ENCODE measurements at places on chromosomes 12 and 14. TPM values are rescaled to one million over a fixed set of nuclear protein-coding genes. Genes with fewer than 3 reads are reported as not detected.

The SLC38A6 gene
- total RNA-seq: 14.9 TPM

The OTX2 gene
- not detected for total RNA-seq

DNA sequence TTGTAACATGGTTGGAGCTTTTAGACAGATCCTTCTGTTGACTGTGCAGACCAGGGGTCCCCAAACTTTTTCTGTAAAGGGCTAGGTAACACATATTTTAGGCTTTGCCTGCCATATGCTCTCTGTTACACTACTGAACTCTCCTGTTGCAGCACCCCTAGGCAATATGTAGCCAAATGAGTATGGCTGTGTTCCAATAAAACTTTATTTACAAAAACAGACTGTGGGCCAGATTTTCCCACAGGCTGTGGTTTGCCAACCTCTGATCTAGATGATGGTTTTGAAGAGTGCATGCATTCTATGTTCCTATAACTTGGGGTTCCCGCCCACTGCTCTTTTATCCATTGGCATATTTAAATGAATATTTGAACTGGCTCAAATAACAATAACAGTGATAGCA lies 180.3 kb upstream of the VASH1 start:
- DNase-seq: no peak

DNA sequence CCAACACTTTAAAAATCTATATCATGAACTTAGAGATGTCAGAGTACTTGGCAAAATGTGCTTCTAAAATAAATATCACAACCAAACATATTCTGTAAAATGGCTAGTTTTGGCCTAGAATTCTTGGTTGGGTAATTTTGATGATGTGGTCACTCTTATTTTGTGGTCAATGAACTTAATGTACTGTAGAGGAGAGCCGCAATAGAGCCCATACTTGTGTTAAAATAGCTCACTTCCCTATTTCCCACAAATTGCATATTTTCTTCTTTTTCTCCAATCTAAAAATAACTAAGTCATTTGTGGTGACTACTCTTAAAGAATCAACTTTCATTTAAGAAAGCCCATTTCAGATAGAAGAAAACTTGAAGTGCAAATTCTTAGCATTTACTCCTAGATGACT lies 619.4 kb downstream of the CCER1 start:
- no peak for DNase-seq

DNA sequence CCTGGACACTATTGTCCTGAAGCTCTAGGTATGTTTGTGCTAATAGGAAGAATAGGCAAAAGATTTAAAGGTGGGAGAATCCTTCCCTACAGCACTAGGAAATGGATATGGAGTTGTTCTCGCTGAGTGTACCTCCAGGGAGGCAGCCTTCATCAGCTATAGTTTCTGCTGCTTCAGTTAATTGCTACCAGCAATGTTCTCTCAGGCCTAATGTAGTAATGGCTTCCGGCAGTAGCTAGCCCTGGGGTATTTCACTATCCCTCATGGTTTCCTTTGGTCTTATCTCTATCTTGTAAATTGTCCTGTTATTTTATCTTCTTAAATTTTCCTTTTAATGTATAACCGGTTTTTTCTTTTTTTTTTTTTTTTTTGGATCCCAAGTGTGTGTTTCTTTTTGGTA lies 9.3 kb upstream of the CLEC12A start:
- no peak for DNase-seq

DNA sequence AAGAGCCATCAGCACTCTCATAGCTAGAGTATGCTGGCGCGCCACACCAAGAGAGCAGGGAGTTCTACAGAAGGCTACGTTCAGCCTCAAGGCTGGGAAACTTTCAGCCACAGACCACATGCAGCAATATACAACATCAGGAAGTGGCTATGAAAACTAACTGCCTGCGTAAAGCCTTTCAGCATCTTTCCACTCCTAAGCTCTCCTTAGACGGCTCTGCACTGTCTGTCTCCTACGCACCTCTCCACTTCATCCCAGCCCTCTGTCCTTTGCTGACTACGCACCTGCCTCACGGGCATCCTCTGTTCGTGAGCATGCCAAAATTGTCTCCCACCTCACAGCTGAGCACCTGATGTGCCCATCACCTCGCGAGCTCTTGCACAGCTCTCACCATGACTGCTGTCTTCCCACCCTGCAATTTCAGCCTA lies 9.7 kb downstream of the MPHOSPH9 start:
- DNase-seq: no peak

The SOX5 gene
- total RNA-seq: under 0.01 TPM

The BTBD7 gene
- 18.1 TPM for total RNA-seq

The CPNE6 gene
- not detected for total RNA-seq

The PTHLH gene
- not detected for total RNA-seq

Data from dermis microvascular lymphatic vessel endothelial cell (primary cell).